AG09319 (cell line): ENCODE measurements at places on chromosomes 4 and X.

DNA sequence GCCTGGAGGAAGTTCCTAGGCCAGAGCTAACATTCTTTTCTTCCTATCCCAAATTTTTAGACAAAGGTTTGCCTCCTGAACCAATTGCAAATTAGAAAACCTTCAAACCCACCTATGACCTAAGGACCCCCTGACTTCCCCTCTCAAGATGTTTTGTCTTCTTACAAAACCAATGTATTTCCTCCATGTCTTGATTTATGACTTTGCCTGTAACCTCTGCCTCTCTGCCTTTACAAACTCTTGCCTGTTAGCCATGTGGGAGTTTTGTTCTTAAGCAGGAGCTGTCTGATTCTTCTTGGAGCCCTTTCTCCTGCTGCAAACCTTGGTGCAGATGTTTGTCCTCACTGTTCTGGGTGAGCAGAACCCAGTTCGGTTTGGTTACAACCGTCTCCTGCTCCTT lies 222.3 kb upstream of the BOD1L1 start:
- no peak for DNase-seq

DNA sequence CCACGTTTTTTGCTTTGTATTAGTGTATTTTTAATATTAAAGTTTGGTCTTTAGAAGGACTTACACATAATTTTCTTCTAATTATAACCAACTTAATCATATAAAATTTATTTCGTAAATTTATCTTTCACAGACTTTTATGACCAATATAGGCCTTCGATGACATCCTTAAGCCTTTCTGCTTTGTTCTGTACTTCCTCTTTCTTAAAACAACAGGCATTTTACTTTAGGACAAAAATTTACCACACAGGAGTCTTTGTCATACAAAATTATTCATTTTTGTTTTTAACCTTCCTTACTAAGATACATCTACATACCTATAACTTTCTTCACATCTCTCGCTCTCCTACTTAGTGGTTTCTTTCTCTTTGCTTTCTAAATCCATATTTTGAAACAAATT lies 56.3 kb downstream of the RGS12 start:
- no peak for DNase-seq

DNA sequence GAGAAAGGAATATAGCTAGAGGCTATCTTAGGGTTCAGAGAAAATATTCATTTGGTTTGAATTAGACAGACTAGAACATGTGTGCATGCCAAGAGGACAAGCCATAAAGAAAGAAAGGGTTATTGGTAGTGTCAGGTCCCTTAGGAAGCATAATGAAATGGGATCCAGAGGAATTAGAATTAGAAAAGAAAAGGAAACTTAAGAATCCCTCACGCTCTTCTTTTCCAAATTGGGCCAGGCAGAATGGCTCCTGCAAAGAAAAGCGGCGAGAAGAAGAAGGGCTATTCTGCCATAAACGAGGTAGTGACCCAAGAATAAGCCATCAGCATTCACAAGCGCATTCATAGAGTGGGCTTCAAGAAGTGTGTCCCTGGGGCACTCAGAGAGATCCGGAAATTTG lies 4.9 kb upstream of the ABCG2 start:
- DNase-seq = no peak

DNA sequence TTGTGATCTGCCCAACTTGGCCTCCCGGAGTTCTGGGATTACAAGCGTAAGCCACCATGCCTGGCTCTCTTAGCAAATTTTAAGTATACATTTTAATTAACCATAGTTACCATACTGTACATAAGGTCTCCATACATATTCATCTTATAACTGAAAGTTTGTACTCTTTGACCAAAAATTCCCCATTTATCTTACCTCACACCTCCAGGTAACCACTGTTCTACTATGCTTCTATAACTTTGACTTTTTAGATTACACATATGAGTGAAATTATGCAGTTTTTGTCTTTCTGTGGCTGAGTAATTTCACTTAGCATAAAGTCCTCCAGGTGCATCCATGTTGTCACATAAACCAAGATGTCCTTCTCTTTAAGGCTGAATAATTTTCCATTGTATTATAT lies 17.4 kb downstream of the C4orf51 start:
- no peak for DNase-seq

DNA sequence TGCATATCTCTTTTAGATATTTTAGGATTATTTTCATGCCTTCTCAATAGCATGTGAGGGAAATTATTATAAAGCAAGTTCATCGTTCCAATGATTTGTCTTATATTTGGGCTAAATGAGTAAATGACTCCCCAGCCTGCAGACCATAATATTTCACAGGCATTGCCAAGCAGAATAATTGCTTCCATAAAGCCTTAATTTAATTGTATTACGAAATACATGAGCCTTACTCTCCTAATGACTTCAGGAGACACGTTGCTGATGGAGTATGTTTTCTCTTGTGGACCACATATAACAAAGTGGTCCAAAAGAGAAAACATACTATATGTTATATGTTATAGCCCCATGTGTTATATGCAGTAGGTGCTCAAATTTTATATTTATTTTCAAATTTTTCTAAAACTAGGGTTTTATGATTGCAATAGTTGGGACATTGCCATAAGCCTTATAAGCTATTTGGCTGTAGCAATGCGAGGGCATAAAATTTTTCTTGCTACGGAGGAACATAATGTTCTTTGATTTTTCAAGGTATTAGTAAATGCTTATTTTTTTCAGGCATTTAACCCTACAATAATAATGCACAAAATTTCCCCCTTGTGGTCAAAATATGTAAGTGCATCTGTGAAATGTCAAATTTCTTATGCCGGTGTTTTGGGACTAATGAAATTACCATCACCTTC lies 26.2 kb upstream of the TMPRSS11D start:
- DNase-seq = no peak
